ENCODE measurements at places on chromosomes 16 and 17. TPM values are rescaled to one million over a fixed set of nuclear protein-coding genes. Genes with fewer than 3 reads are reported as not detected.

- no peak for DNase-seq
These were observed 239.2 kb upstream of the AXIN2 start for GRCh38 chr17:65800655-65801054.

DNA sequence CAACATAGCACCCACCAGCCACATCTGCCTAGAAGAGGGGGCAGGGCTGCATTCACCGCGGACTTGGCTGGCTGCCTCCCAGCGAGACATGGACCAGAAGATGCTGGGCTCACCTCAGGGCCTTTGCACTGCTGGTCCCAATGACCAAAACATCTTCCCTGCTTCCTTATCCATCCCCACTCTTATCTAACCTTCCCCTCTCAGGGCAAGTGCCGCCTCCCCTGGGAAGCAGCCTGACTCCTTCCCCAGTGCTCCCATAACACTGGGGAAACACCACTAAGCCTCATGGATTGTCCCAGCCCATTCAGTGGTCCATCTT, 5.7 kb downstream of the TMC6 start:
- no peak for DNase-seq

- DNase-seq = no peak
These were observed 137.1 kb upstream of the ELAC2 start for GRCh38 chr17:13154930-13155329.

DNA sequence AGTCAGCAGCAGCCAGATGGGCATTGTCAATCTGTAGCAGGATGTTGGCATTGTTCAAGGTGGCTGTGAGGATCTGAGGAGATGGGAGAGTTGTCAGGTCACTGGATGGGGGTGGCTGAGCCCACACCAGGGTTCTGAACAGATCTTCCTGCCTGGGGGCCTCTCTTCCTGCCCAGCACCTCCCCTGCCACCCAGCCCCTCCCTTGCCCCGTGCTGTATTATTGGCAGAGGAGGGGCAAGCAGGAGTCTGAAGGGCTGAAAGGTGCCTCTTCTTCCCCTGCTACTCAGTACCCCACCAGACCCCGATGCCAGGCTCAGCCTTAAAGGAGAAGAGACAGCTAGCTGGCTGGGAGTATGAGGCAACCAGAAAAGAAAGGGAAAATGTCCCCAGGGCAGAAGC, 93.0 kb downstream of the GOSR1 start:
- DNase-seq = no peak

DNA sequence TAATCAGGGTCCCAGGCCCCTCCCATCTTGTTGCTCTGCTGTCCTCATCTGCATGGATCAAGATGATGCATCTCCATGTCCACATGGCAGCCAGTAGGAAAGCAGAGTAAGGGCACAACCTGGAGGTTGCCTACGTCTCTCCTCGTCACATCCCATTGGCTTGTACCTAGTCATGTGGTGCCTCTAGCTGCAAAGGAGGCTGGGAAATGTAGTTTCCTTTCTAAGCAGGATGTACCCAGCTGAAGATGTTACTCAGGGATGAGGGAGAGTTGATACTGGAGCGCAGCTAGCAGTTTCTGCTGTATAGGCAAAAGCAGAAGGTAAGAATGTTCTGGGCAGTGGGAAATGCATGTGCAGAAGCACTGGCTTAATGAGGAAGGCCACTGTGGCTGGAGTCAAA, 20.8 kb downstream of the ABCC1 start:
- DNase-seq = no peak

DNA sequence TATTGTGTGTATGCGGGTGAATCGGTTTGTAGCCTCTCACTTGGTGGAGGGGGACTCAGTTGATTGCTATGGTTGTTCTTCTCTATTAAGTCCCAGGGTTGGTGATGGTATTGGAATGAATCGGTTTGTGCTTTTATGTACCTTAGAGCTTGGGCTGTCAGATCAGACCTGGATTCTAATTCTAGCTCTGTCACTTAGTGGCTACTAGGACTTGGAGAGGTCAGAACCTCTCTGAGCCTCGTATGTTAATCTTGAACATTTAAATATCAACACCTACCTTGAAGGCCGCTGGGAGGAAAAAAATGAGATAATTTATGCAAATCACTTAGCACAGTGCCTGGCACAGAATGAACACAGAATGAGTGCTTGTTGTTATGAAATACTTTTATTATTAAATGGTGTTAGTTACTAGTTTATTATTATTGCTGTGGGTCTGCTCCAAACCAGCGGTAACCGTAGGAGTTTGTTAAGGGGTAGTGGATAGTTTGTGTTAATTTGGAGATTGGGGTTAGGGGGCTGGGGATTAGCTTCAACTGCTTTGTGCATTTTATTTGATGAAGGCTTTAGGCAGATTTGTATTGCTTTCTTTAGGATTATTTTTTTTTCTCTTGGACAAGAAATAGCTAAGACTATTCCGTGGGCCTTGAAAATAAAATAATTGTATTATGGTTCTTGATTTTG, 3.5 kb downstream of the KDM6B start:
- DNase-seq = no peak

- no peak for DNase-seq
These were observed 62.9 kb downstream of the IL21R start for GRCh38 chr16:27464626-27465482.

DNA sequence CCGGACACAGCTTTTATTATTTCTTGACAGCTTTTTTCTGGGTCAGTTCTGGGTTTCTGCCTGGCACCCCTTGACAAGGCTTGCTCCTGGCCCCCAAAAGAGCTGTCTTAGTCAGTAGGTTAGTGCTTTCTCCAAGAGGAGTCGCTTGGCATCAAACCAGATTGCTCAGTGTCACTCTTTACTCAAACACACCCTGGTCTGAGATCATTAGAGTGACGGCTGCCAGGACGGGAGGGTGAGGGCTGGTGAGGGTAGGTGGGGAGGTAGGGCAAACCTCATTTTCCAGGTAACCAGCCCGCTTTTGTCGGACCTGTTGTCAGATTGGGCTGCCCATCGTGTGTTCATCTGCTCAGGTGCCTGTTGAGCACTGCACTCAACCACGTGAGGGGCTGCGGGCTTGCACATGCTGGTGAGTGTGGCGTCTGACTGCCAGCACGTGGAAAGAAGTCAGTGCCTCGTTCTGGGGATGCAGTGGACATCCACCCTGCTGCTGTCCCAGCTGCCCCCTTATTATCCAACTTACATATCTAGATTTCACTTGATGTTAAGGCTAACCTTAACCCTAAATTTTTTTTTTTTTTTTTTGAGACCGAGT, 12.4 kb downstream of the TMEM94 start:
- DNase-seq = no peak

DNA sequence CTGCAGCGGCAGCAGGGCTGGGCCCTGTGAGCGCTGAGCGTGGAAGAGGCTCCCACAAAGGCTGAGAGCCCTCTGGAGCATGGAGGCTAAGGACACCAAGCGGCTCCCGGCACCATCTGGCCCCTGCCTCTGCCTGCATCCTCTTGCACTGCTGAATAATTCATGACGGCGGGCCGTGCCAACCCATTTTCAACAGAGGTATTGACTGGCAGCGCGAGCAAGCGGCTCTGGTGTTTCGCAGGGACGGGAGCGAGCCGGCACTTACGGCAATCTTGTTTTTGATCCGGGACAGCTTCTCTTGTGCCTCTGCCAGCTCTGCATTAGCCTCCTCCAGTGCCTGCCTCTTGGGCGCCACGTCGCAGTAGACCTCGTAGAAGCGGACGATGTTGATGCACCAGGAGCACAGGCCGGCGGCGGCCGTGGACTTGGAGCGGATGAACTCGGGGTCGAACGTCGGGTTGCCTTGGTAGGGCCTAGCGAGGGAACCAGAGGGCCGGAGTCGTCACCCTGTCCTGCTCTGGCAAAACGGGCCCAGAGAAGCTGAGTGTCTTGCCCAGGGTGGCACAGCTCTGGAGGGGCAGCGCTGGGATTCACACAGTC, 80.4 kb downstream of the PGS1 start:
- no peak for DNase-seq

The WFDC1 gene
- total RNA-seq = 5.0 TPM

The GLYR1 gene
- 27.8 TPM for total RNA-seq

The TMEM238L gene
- not detected for total RNA-seq

The TLK2 gene
- 42.2 TPM for total RNA-seq

The CFAP119 gene
- 1.7 TPM for total RNA-seq

All from IMR-90 (cell line).